Uterus (tissue), 4 donors: ENCODE measurements at places on chromosomes 1 and 21. TPM values are rescaled to one million over a fixed set of nuclear protein-coding genes. Genes with fewer than 3 reads are reported as not detected.

Gene ELAPOR1
- 51.2 TPM for total RNA-seq

- no peak for DNase-seq
Measured at GRCh38 chr1:201172999-201173610, 17.5 kb upstream of the IGFN1 start.

DNA sequence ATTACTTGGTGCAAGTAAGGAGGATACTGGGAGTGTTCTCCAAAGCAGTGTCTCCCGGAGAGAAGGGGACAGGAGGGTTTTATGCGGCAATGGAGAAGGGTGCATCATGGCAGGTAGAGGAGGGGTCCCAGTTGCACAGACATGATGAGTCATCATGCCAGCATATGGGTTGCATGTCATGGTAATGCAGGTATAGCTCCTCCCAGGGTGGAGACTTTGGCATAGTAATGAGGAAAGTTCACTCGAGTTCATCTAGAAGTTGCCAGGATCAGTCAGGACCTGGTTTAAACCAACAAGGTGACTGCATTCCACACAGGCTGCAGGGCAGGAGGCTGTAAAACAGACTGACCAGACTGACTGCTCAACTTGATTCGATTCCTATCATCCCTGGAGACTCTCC is 355.7 kb upstream of the DUSP10 start:
- no peak for DNase-seq

DNA sequence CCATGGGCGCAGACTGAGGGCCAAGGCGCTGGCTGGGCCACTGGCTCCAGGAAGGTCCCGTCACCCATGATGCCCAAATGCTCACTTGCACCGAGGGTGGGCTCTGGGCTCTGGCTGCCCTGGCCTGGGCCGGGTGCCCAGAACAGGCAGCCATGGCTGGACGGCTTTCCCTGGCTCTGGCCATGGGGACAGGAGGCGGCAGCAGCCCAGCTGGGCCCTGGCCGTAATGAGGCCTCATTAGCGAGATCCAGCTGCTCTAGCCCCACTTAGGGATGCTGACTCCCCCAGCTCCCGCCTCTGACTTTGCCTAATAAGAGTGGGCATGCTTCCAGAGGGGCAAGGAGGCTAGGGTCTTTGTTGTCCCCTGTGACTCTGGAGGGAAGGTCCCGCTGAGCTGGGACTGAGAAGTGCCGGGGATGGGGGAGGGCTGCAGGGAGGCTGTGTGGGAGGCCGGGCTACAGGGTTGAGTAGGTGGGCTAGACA is 11.8 kb downstream of the SLC6A9 start:
- no peak for DNase-seq

- DNase-seq: no peak
Measured at GRCh38 chr1:201050515-201051277, 27.2 kb upstream of the KIF21B start.

GRCh38 chr1:35319988-35320713 is 51.6 kb downstream of the ZMYM4 start:
- DNase-seq: no peak

Gene ACTL8
- total RNA-seq: not detected

DNA sequence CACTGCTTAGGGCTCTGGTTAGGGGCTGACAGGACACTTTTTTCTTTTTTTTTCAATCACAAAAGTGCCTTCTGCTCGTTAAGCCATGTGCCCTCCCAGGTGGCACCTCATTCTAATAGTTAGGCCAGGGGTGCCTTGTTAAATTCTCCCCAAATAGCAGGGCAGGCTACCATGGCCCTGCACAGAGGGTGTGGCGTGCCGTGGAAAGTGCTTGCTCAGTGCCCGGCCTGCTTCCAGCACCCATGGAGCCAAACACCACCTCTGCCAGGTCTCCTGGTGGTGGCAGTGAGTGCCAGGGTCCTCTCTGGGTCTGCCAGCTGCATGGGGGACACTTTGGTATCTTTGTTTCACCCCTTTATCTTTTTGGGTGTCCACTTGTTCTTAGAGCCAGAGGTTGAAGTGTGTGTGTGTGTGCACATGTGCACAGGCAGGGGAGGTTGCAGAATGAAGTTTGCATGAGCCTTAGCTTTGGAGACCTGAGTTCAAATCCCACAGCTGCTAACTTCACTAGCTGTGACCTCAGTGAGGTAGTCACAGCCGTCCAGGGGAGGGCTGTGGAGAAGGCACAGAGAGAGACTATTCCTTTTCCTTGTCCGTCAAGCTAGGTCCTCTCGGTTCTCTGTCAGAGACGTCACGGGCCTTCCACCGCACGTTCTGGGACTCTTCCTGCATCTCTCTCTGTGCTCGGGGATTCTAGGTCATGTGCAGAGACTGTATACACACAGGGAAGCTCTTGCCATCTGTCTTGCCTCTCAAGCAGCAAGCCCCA is 39.9 kb upstream of the CSF3R start:
- no peak for DNase-seq

DNA sequence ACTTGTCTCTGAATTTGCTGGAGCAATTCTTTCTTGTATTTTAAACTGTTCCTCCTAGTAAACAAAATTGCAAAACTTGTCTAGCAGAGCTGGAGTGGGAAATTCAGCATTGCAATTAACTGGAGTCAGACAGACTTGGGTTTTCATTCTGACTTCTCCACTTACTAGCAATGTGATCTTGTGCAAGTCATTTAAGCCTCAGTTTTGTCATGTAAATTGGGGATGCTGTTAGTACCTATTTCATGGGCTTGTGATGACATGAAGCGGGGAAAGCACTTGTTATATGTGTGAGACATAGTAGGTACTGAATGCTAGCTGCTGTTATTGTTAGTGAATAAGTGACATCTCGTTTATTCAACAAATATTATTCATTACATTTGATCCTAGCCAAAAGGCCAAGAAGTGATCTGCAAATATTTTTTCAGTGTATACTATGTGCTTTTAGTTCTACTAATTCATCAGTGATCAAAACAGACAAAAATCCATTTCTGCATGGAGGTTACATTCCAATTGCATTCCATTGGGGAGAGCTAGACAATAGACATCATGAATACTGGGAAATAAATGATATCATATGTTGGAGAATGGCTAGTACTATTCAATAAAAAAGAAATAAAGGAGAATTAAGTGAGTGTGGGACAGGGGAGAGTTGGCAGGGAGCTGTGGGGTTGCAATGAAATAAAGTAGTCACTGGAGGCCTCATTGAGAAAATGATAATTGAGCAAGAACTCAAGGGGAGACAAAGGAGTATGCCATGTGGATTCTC is 47.1 kb downstream of the CACHD1 start:
- DNase-seq: no peak

DNA sequence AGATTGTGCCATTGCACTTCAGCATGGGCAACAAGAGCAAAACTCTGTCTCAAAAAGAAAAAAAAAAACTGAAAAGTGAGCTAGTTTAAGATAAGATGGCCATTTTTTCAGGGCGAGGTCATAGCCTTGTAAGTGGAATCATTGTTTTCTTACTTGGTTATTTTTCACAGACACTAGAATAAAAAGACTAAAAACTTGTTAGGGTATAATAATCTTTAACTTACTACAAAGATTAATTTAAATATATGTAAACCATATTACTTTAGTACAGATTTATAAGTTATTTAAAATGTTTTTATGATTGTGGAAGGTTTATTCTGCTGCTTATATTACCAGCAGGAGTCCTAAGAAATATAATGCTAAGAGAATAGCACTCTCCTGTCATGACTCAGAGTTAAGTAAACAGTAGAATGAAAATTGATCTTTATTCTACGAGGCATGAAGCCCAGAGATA is 23.5 kb downstream of the ANGPTL1 start:
- no peak for DNase-seq

Gene CD52
- total RNA-seq: 7.8 TPM

DNA sequence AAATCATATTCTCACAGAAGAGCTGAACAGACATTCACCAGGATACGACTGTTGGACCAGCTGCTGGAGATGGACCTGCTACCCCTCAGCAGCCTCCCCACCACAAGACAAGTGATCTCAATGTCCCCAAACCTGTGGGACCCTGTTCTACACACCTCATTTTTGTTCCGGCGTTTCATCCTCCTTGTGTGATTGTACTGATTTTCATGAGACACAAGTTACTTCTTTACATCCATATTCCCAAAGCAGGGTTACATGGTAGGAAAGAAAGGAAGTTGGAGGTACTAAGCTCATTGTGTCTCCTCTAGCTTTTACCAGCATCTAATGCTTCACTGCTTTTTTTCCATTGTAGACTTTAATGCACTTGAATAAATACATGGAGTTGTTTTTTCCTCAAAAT is 8.7 kb downstream of the ADAMTS1 start:
- DNase-seq: no peak

GRCh38 chr1:89364954-89365550 is 1.2 kb downstream of the GBP6 start:
- no peak for DNase-seq

- DNase-seq: no peak
Measured at GRCh38 chr1:184358256-184358655, 28.6 kb upstream of the C1orf21 start.

Gene ATP6V1G3
- total RNA-seq: not detected

Gene OR2T2
- not detected for total RNA-seq

DNA sequence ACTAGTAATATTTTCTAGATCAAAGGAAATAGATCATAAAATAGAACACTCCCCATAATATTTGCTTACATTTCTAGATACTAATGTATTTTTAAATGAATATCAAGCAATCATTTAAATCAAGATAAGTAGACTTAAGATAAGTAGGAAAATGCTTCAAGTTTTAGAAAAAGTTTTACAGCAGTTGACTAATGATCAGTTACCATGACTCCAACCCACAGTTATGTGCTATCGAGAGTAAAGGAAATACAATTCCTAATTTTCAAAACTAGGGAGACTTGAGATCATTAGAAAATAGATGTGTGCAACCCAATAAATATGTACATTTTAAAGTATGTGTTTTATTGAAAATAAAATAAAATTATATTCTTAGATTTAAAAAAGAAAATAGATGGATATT is 95.0 kb downstream of the DENND1B start:
- DNase-seq: no peak

DNA sequence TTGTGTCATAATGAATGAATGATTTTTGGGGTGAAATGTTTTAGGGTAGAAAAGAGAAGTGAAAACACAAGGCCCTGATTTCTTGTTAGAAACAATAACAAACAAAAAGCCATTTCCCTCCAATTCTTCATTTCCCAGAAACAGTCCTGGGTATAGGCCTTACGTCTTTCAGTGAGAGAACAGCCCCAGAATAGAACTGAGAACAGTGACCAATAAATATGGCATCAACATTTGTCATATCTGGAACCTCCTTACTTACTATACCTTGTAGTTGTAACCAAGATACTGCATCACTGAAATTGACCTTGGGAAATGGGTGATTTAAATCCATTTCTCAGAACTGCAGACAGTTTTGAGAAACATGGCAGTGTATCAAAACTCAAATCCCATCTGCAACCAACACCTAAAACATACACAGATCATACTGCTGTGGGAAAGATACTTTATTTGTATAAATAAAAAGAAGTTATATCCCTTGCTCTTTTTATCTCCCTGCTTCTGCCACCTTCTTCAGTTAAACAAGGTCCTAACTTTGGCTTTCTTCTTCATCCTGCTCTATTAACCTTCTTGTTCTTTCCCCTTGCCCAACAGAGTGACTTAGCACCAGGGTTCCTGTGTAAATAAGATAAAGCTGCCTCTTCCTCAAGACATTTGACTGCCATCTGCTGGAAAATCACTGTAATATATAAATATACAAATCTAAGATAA is 19.5 kb downstream of the XKR8 start:
- no peak for DNase-seq

- no peak for DNase-seq
Measured at GRCh38 chr1:87240661-87241285, 87.9 kb upstream of the LMO4 start.

GRCh38 chr1:156258859-156259258 is 11.0 kb upstream of the PAQR6 start:
- no peak for DNase-seq

Gene RAP1GAP
- total RNA-seq: 6.9 TPM

Gene XCL2
- not detected for total RNA-seq

- no peak for DNase-seq
Measured at GRCh38 chr1:240878631-240879030, 266.7 kb upstream of the GREM2 start.

DNA sequence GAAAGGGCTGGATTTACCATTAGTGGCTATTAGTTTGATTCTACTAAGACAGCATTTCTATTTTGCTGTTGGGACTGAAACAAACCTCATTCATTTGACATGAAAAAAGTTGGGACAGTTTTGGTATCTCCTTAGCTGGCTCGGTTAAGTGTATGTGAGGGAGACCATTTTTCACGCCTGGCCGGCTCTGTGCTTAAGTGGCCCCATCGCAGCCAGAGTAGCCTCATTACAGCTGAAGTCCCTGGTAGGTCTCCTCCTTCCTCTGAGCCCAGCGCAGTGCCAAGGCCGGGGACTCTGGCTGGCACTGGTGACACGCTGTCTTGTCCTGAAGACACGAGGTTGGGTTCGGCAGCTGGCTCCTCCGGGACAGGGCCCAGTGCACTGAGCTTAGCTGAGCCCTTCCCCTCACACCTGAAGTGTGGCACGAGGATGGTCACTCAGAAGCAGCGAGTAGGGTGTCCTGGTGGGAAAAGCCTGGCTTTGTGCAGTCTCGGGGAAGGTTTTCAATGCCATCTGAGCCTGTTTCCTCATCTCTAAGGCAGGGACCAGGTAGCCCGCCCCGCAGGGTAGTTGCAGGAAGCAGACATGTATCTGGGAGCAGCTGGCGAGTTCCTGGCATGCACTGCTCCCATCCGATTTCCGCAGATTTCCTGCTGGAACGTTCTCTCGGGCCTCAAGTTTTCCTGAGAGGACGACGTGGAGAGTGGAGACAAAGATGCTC is 196.5 kb downstream of the DYRK1A start:
- no peak for DNase-seq

DNA sequence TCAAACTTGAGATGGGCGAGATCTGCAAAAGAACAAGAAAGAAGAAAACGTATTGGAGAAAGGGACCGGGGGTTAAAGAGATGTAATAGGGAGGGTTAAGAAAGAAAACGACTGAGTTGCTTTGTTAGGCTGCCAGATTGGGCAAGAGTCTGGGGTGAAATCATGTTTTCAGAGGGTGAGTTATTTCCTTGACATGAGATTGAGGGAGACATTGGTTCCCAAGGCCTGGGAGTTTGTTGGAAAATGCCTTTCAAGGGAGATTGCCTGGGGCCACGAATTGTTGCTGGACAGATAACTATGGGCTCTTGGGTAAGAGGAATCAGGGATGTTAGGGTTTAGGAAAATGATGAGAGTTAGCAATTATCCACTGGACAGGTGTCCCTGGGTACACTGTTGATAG is 776 bp upstream of the CADM3 start:
- no peak for DNase-seq
